Stimulated activated CD8-positive, alpha-beta memory T cell treated with anti-CD3 and anti-CD28 coated beads, Interleukin-15, amount 100 ng/mL, for 4 hours (primary cell): ENCODE measurements at places on chromosomes 6 and 20.

DNA sequence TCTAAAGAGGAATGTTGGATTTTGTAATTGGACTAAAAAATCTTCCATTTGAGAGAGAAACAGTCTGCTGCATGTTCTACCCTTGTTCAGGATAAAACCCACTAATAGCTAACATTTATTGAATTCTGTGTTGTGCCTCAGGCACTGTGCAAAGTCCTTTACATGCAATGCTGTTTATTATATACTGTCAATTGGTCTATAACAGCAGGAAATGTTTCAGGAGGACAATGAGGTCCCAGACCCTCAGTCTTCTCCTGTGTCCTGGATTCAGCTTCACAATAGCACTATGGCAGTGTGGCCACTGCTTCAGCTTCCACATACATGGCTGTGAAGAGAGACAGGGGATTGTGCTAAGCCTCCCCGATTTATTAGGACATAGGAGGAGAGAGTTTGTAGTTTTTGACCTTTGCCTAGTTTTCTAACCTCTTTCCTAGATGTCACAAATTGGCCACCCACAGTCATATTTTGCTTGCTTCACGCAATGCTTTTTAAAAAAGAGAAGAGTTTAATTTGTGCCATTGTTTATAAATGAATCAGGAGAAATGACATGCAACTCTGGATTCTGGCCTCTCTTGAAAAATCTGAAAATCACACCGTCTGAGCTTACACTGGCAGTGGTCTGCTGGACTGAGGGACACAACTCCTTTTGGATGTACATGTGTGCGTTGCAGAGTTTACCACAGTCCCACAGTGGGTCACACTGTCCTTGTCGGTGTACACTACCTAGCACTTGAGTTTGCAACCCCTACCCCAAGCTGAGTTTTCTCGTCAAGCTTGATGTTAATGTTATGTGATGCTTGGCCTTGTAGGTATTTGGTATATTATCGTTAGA, 11.3 kb downstream of the PTPN1 start:
- no peak for DNase-seq

GRCh38 chr6:120614723-120615122, 719.6 kb downstream of the TBC1D32 start:
- DNase-seq, result no peak

DNA sequence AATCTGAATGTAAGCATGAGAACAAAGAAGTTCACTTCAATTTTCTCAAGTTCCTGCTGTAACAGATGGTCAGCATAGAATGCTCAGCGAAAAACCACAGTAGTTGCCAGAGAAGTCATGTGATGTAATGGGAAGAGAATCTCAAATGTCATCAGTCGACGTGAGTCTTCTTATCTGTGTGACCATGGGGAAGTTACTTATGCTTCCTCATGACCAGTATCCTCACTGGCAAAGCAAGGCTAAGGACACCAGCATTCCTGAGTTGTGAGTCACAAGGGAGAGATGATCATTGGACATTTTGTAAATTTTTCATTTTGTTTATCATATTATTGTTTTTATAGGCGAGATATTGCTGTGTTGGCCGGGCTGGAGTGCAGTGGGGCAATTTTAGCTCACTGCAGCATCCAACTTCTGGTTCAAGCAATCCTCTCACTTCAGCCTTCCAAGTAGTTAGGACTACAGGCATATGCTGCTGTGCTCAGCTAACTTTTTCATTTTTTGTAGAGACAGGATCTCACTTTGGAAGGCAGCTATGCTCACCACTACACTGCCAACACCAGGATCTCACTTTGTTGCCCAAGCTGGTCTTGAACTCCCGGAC, 21.9 kb downstream of the SGK1 start:
- no peak for DNase-seq

GRCh38 chr20:1757606-1758512, 100.3 kb upstream of the SIRPG start:
- DNase-seq, result no peak

- no peak for DNase-seq
These were observed 348.8 kb upstream of the PLCB4 start for GRCh38 chr20:8720089-8720488.
